ENCODE measurements at places on chromosomes 4 and X.

- DNase-seq: no peak
These were observed 1972.6 kb downstream of the ARAP2 start for GRCh38 chr4:34271479-34272355.

- no peak for DNase-seq
These were observed 121.8 kb downstream of the ARHGAP10 start for GRCh38 chr4:147853706-147854105.

DNA sequence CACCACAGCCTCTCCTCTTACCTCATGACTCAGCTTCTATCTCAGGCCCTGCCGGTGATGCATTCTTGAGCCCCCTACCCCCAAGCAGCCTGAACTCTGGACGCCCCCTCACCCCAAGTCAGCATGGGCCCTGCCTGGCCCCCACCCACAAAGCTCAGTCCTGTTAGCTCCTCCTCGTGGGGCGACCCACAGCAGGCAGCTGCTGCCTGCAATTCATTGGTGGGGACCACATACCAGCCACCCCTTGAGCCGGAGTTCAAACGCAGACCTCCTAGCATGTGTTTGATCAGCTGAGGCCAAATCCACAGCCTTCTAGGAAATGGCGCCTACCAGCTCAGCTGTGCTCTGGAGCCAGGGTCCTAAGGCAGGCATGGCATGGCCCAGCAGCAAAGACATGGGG, 111.8 kb downstream of the EFNB1 start:
- DNase-seq: no peak

GRCh38 chr4:96776920-96777527, 937.1 kb downstream of the PDHA2 start:
- DNase-seq: no peak

- no peak for DNase-seq
These were observed 373.4 kb downstream of the PDGFC start for GRCh38 chr4:156598138-156598681.
